ENCODE measurements at places on chromosomes 7 and 10. TPM values are rescaled to one million over a fixed set of nuclear protein-coding genes. Genes with fewer than 3 reads are reported as not detected.

The COL26A1 gene
- not detected for polyA plus RNA-seq

GRCh38 chr10:33772370-33773252, 438.1 kb upstream of the NRP1 start:
- DNase-seq = no peak

GRCh38 chr7:30787486-30787885, 16.3 kb downstream of the MINDY4 start:
- DNase-seq = no peak

The RBM17 gene
- 81.3 TPM for polyA plus RNA-seq

GRCh38 chr10:111015181-111015580, 61.6 kb upstream of the ADRA2A start:
- DNase-seq = no peak

GRCh38 chr7:72753781-72754180, 74.2 kb downstream of the TYW1B start:
- no peak for DNase-seq

DNA sequence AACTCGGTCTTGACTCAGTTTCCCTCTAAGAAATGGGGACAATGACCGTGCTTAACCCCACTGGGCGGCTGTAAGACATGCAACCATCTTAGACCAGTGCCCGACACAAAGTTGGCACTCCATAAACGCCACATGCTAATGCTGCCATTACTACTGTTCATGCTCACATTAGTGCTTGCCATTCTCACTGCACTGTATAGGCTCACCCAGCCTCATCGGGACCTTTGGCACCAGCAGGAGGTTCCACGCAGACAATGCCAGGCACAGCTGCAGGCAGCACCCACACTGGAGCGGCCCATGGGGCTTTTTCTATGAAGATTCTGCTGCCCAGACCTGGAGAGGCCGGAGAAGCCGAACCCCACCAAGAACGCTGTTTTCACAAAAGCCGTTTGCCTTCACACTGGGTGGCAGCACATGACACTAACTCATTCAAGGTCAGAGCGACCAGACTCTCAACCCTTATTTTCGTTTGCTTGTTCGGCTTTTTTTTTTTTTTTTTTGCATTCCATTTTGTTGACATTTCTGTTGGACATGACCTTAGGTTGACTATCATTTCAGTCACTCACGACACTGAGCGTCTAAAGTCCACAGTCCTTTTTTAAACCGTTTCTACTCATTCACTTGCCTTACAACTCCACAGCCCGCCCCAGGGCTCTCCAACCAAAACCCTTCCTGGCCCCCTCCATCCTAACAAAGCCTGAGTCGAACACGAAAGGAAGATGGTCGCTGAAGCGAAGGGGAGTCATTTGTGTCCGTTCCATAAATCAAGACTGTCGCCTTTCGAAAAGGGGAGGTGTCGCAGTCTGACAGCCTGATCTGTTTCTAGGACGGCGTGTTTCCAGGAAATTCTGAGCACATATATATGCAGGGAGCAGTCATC, 124.4 kb upstream of the RNF32 start:
- DNase-seq = no peak

The CLCN1 gene
- polyA plus RNA-seq = not detected

DNA sequence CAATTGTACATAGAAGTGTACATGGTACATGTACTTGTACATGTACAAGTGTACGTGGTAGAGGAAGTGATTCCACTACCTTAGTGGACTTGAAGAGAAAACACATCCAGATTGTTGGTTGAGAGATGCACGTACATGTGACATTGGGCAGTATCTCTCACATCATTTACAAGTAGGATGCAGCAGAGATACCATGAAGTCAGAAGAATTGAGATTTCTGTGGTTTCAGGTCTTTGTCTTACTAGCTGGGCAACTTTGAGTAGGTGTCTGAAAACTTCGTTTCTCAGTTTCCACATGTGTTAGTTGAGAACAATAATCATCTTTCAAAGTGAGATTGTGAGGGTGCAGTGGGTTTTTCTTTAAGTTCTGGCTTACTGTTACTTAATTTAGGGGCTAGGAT, 21.5 kb downstream of the CLDN12 start:
- DNase-seq = no peak

- no peak for DNase-seq
Observed at GRCh38 chr10:1094112-1095057, 38.2 kb downstream of the WDR37 start.

DNA sequence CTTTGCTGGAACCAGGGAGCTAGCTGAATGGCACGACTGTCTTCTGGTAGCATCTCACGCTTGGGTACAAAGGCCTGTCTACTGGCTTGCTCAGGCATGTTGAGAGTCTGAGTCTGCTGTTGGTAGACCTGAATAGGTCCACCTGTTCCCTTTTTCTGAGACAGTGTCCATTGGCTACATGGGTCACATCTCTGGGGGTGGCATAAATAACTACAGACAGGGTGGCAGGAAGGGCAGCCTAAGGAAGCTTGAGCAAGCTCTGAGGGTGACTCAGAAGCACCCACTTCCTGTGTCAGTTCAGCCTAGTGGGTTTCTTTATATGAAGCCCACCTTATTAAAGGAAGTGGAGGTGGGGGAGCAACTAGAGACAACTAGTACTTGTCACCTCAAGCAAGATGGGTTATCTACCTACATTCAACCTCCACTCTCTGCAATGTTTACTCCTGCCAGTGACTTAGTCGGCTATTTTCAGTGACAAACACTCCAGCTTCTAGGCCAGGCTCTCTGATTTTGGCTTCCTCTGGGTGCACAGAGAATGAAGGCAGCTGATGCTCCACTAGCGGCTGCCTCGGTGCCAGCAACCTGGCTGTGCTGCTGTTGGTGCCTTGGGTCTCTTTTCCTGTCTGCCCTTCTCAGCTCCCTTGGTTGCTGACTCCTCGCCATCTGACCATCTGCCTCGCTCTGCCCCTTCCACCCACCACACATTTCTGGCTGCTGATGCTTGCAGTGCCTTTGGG, 5.7 kb upstream of the ZYX start:
- no peak for DNase-seq

The RGS10 gene
- polyA plus RNA-seq = 127 TPM

- no peak for DNase-seq
Observed at GRCh38 chr10:59968705-59969104, 62.3 kb upstream of the CCDC6 start.
